ENCODE measurements at places on chromosomes 4 and X. TPM values are rescaled to one million over a fixed set of nuclear protein-coding genes. Genes with fewer than 3 reads are reported as not detected.

Gene ANXA10
- total RNA-seq, result 3.4 TPM

Gene XPNPEP2
- not detected for total RNA-seq

Gene EFHC2
- total RNA-seq, result 0.26 TPM

Gene GLRA2
- not detected for total RNA-seq

Gene PTPN13
- 5.2 TPM for total RNA-seq

Gene GRPR
- total RNA-seq, result 0.13 TPM

Gene CXCL8
- total RNA-seq, result 20.1 TPM

Gene ART3
- not detected for total RNA-seq

Gene HTT
- total RNA-seq, result 13.4 TPM

Gene AR
- total RNA-seq, result 2.9 TPM

Gene ADAMTS3
- total RNA-seq, result not detected

Measured in A549 treated with ZK216348 at 1 μM for 4 hours (cell line).